ENCODE measurements at places on chromosomes 13 and 19.

DNA sequence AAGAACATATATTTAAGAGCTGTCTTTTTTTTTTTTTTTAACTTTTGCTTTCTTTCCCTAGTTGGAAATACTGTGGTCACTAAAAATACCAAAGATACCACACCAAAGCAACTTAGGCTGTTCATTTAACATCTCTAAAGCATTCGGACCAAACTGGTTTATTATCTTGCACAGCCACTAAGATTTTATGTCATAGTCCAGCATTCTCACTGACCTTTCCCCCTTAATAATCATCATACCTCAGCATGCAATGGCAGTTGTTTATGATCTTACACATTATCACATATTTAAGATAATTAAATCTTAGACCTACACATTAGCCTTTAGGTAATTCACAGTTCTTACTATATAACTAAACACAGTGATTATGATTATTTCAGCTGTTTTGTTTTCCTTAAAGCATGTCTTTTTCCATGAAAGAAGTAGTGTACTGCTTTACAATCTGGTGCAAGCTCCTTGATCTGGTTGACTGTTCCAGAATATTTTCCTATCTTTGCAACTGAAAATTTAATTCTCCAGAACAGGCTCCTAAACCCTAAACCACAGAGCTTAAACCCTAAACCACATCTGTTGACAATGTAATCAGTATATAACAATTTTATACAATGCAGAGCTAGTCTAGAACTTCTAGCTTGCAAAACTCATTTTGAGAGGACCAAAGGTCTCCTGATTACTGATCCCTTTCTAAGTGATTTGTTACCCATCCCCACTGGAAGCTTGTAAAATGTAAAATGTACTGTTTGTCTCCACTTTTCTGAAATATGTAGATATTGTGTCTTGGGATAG, 74.2 kb downstream of the CDK8 start:
- DNase-seq: no peak

- no peak for DNase-seq
Measured at GRCh38 chr19:18558202-18558555, 509 bp downstream of the KXD1 start.

DNA sequence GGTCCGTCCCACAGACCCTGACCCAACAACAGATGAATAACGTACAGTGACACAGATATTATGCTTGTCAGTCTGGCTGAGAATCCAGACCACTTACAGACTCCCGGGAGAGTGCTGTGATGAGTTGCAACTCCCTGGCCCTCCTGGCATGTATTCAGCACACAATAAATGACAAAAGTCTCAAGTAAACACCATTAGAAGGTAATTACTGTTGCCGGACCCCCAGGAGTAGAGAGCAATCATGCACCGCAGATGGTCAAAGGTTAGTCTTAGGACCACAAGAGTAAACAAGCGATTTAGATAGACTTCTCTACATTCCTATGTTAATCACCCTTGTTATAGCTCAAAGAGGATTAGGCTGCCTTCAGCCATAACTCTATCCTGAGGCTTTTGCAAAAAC, 726.4 kb upstream of the GPC6 start:
- DNase-seq: no peak

DNA sequence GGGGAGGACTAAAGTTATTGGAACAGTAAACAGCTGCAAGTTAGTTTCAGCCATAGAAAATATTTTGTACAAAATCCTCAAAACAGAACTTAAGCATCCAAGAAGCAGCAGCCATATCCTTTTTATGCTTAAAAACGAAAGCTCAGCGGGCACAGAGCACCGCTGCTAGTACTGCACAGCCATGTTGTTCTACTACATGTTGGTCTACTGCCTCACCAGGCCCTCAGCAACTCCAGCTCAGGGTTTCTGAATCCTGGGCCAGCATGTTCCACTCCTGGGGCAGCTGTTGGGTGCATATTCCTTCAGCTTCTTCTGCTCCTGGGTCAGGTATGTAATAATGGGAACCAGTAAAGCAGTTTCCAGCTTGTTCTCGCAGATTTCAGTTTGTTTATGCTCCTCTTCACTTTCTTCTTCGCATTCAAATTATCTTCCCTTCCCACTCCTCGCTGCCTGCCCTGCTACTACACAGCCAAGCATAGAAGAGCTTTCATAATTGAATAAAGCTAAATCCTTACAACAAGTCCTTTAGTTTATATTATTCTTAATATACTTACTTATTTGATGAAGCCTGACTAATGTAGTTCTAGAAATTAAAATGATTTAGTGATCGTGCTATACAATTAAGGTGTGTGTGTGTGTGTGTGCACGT, 820.5 kb upstream of the ATXN8OS start:
- no peak for DNase-seq

GRCh38 chr19:1932395-1932794, 8.6 kb upstream of the CSNK1G2 start:
- DNase-seq: no peak

- DNase-seq: no peak
Measured at GRCh38 chr13:101346161-101346560, 70.1 kb downstream of the NALCN start.

DNA sequence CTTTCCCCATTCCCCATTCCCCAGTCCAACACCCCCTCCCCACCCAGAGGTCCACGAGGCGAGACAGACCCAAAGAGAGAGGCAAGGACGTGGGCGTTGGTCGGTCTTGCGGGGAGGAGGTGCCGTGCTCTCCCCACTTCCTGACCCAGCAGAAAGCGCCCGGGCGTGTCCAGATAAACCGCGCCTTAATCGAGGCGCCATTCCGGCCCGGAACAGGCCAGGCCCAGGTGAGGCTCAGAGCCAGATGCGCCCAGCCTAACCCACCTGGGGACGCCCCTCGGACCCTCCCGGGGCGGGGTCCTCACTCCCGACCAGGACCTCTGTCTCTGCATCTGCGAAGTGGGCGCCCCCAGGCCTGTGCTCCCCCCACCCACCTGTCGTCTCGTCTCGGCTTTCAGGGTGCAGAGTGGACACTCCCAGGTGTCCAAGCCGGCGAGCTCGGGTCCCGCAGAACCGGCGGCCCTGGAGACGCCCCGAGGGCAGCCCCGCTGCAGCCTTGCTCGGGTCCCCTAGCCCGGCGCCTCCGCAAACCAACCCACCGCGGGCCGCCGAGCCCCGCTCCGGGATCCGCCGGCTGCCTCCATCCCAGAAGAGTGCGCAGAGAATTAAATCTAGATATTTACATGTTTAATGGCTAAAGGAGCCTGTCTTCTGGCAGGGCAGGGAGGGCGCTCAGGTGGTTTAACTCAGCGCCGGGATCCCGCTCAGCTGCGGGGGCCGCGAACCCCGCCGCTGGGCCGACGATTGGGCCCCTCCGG, 5.0 kb upstream of the ONECUT3 start:
- no peak for DNase-seq

GRCh38 chr13:20891034-20891433, 11.5 kb downstream of the XPO4 start:
- no peak for DNase-seq

DNA sequence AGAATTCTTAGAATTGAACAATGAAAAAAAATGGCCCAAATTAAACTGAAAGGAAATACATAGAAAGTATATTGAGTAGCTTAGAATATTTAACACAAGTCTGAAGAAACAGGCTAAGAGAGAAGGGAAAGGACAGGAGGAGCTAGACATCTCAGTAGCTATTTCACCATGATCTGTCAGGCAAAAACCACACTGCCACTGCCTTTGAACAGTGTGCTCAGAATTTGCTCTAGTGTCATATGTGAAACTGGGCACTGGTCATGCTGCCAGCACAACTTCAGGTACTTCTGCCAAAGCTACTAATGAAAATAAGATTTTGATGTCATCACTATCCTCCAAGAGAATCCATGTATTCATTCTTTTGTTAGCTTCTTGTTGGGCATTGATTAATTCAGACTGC, 1280.8 kb upstream of the PCDH20 start:
- no peak for DNase-seq

DNA sequence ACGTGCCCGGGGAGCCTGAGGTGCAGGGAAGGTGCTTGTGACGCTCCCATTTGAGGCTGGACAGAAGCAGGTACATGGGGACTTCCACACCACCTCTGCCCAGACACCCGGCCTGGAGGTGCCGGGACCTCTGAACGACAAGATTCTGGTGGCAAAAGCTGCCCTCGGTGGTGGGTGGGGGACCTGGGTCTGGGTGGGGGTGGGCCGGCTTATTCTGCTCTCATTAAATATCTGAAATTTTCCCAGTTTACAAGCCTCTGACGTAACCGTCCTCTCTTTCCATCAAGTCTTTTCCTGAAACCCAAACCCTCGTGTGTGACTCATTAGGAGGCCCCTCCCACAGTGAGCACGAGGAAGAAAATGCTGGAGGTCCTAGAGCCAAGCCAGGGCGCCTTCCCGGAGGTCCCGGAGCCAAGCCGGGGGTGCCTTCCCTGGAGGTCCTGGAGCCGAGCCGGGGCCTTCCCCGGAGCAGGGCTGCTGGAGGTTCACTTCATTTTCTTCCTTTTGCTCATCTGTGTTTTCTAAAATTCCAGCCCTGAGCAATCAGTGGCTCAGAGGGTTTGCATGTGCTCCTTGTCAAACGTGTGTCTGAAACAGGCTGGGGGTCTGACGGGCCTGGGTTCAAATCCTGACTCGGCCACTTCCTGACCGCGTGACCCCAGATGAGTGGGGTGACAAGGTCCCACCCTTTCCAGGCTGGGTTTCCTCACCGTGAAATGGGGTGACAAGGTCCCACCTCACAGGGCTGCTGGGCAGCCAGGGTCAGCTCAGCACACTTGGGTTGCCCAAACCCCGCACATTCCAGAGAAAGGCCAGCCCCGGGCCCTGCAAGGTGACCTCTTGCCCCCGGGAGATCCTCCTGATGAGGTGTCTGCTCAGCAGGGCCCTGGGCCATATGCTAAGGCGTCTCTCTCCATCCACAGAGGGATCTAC, 10.0 kb downstream of the CFD start:
- DNase-seq: no peak

GRCh38 chr19:3599776-3600187, 6.9 kb downstream of the TBXA2R start:
- no peak for DNase-seq

DNA sequence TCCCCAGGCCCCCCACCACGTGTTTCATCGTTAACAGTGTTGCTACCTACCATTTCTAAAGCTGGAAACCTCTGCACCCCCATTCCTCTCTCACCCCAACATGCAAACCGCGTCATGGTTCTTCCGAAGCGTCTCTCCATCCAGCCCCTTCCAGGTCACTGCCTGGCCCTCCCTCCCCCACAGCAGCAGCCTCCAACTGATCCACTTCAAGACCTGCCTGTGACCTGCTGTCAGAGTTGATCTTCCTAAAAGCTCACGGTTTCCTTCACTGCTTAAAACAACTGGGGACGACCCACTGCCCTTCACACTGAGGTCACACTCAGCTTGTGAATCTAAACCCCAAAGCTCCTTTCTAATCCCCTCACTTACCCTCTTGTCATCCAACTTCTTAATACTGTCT, 47.7 kb downstream of the STK24 start:
- DNase-seq: no peak

GRCh38 chr13:102815788-102816187, 16.9 kb downstream of the BIVM start:
- DNase-seq: no peak

GRCh38 chr13:113110852-113111315, 5.3 kb downstream of the F7 start:
- DNase-seq: no peak

GRCh38 chr13:64640002-64640401, 2590.1 kb downstream of the PCDH9 start:
- no peak for DNase-seq

- DNase-seq: no peak
Measured at GRCh38 chr13:51044023-51044665, 66.9 kb downstream of the C13orf42 start.

DNA sequence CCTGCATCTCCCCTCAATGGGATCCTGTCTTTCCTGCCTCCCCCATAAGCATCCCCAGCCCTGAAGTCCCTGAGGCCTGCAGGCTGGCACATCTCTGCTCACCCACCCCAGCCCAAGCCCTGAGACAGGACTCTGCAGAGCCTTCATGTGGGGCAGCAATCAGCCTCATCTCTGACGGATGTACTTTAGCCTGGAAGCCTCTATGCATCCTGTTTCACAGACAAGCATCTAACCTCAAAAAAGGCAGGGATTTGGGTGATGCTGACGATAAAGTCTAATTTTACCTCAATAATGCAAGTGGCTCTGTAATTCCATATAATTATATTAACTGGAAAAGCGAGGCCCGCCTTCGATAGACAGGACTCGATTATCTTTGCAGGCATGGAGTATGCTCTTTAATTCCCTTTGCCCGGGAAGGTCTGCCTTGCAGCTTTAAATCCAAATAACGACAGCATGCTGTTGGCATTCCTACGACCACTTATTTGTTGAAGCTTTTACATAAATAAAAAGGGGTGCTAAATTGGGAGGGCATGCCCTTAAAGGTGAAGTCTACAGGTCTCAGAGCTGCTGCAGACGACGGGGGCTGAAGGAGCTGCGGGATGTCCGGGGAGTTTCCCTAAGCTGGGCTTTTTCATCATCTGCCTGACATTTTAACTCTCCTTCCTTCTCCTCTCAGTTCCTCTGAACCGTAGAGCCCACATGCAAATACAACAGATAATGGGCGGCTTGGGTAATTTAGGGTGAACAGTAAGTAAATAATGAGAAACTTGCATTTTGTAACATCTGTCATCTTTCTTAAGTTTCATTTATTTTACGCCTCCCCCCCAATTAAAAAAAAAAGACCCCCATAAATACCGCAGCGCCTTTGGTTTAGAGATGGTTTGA, 211.5 kb downstream of the URI1 start:
- DNase-seq: no peak

DNA sequence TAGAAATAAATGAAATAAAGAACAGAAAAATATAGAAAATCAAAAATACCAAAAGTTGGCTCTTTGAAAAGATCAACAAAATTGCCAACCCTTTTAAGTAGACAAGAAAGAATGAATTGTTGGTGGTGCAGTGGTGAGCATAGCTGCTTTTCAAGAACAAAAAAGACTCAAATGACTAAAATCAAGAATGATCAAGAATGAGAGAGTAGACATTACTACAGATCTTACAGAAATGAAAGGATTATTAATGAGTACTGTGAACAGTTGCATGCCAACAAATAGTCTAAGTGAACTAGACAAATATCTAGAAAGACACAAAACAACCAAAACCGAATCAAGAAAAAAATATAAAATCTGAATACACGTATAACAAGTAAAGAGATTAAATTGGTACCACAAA, 53.9 kb downstream of the FNDC3A start:
- no peak for DNase-seq

GRCh38 chr13:95559100-95559499, 6.6 kb downstream of the CLDN10 start:
- DNase-seq: no peak

DNA sequence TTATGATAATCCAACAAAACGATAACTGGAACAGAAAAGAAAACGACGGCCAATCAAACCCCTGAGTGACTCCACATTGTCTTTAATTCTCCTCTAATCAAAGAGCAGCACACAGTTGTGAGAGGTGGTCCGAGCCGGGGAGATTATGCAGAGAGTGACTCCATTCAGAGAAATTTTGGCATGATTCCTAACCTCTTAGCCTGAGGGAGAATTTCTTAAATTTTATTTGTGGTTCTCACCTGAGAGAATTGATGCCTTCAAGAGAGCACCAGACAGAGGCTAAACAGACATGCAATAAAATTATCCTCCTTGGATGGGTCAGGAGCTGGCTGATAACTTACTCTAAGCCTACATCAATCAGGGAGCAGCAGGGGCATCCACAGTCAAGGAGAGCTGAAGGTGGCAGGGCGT, 310.0 kb upstream of the KLF12 start:
- no peak for DNase-seq
